HFF-Myc (cell line): ENCODE measurements at places on chromosomes 7 and 10.

- no peak for DNase-seq
Measured at GRCh38 chr10:129605986-129606518, 139.0 kb downstream of the MGMT start.

GRCh38 chr10:4329225-4329624, 496.8 kb upstream of the AKR1E2 start:
- DNase-seq = no peak

DNA sequence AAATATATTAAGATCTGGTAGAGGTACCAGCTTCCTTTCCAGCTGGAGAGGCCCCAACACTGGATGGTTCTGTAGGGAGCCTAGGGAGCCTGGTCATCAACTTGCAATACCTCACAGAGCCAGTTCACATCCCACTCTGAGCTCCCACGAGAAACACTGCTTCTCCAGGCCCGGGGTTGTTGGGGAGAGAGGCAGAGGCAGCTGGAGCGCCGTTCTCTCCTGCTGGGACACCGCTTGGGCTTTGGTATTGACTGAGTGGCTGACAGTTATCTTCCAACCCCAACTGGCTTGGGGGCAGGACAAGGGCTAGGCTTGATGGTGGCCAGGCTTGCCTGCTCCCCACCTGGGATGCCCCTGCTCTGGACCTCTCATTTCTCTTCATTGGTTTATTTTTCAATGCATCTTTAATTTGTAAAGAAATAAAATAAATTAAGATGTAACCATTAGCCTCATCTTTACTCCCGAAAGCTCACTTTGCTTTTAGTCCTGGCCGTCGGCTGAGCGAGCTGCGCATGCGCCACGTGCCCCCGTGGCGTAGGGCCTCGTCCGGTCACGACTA, 10.0 kb upstream of the CHCHD1 start:
- no peak for DNase-seq

DNA sequence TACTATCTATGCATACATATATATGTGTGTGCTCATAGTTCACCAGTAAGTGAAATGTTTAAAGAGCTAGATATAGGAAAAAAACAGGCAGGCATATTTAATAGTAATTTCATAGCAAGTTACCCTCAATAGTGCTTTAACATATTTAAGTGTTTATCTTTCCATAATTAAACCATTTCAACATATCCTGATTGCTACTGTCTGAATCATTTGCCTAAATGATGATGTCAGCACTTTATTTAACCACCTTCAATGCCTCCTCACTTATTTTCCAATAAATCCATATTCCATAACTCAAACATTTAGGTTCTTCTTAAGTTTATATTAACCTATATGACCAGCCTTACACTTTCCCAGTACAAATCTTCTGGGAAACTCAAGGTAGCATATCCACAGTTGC, 601.1 kb downstream of the ARL4A start:
- DNase-seq = no peak

- DNase-seq = no peak
Measured at GRCh38 chr7:22277375-22277774, 79.6 kb downstream of the RAPGEF5 start.

- no peak for DNase-seq
Measured at GRCh38 chr7:96143495-96144259, 178.2 kb downstream of the SLC25A13 start.

GRCh38 chr10:75410132-75411005, 8.8 kb upstream of the ZNF503 start:
- no peak for DNase-seq

- peak; percentile 85 for DNase-seq
Measured at GRCh38 chr10:91313796-91314485, 93.5 kb downstream of the PCGF5 start.

- DNase-seq = no peak
Measured at GRCh38 chr7:80725181-80725611, 86.8 kb downstream of the CD36 start.

GRCh38 chr7:116566666-116567065, 41.8 kb downstream of the CAV1 start:
- no peak for DNase-seq

DNA sequence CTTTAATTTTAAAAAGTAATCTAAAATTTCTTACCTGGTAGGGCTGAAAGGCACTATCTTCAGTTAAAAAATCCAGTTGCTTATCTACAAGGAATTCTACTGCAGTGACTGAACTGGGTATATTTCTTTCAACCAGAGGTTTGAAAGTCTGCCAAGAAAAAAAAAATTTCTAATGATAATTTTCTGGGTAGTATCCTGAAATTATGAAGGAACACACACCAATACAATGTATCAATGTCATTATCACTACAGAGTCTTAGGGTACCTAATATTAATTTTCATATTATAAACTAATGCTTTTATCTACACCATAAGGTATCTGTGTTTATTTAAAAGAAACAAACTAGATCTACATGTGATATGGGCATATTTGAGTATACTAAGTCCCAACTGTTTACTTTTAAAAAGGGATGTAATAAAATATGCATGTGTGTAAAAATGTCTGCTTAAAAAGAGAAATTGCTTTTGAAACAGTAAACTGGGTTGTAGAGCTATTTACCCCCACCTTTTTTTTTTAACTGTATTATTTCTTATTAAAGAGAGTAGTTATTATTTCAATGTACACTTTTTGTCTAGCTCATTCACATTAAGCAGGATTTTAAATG, 131.6 kb downstream of the NRBF2 start:
- DNase-seq = no peak

DNA sequence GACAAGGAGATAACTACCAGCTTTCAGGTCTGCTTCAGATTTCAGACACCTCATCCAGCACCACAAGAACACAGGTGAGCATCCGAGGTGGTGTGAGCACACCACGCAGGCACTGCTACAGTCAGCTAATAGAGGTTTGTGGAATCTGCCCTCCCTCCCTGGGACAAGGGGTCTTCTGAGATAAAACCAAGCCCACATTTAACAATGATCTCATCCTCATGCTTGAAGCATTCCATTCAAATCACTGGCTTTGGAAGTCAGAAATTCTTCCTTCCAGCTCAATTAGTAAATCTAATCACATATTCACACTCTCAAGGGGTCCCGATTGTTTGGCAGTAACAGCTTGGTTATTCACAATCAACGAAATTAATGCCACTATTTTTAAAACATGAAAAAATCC, 331.4 kb downstream of the ELMO1 start:
- DNase-seq = no peak

DNA sequence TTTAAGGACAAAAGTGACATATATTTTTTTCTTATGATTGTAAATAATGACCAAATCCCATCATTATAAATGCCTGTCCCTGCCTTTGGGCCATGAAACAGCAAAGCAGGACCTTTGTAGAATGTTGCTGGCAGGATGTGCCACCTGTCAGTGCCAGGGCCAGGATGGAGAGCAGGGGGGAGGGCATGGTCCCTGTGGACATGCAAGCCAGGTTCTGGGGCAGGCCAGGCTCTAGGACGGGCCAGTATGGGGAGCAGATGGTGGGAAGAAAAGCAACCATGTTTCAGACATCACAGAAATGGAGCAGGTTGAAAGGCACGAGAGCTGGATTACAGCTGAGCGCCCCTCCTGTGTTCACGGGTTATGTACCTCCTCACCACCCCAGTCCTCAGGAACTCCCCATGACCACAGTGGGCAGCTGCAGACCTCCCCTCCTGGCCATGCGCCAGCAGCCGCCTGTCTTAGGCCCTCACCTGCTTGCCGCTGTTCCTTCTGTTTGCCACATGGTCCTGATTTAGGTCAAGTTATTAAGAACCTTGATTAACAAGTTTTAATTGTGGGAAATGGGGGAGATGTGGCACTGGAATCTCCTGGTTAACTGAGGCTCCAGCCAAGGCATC, 210.4 kb downstream of the PAXIP1 start:
- no peak for DNase-seq

DNA sequence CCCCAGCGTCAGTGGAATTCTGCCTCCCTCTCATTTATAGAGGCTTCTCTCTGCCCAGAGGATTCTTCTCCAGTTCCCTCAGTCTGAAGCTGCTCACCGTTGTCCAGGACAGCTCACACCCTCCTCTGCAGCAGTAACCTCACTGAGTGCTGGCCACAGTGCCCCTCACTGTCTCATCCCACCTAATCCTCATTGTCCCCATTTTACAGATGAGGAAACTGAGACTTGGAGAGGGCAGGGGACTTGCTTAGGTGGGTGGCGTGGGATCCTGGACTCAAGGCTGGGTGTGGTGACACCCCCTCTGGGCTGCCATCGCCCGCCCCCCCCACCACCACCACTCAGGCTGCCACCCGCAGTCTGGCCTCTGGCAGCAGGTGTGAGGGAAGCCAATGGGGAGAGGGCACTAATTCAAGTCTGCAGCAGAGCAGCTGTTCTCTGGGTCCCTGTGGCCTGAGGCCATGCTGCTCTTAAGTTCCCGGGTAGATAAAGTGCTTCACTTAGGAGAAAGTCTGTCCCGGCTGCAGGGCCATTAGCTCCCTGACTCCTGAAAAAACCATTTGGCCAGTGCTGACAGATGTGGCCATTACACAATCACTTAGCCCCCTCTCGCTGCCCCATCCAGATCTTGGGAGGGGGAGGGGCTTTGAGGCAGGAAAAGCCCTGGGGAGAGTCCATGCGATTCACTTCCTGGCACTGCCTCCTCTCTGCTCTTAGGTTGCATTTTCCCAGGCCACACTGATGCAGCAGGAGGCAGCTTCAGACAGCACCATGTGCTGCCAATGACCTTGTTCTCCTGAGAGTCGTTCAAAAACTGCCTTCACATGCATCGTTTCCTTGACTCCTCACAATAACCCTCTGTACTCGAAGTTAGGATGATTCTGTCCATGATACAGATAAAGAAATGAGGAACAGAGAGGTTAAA, 36.3 kb downstream of the DRGX start:
- peak; percentile 11 for DNase-seq

- DNase-seq = no peak
Measured at GRCh38 chr10:12906051-12906541, 95.4 kb downstream of the CCDC3 start.

GRCh38 chr10:126135941-126136595, 239.7 kb downstream of the FANK1 start:
- no peak for DNase-seq

- no peak for DNase-seq
Measured at GRCh38 chr7:141839256-141839655, 2.0 kb downstream of the PRSS37 start.

- DNase-seq = peak; percentile 1
Measured at GRCh38 chr10:37975401-37975991, 951 bp downstream of the ZNF25 start.

GRCh38 chr10:27687743-27688142, 57.9 kb downstream of the MKX start:
- no peak for DNase-seq

DNA sequence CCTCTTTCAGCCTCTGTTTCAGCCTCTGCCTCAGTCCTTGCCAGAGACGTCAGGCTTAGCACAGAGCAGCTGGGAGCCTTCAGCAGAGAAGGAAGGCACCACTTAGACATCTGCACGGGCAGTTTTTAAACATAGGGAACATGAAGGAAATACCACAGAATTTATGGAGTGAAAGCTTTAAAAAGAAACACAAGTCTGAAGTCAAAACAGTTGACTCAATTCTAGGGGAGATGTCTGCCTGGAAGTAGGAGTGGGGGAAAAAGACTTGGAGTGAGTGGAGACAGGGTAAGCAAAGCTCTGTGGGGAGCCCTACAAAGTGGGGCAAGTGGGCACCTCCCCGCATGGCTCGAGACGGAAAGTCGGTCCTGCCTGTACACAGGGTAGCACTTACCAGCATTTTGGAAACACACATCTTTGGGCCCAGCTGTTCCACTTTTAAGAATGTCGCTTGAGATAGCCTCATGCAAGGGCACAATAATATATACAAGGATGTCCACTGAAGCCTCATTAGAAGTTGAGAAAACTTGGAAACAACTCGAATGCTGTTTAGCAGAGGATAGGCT, 5.0 kb upstream of the TBXAS1 start:
- DNase-seq = no peak

DNA sequence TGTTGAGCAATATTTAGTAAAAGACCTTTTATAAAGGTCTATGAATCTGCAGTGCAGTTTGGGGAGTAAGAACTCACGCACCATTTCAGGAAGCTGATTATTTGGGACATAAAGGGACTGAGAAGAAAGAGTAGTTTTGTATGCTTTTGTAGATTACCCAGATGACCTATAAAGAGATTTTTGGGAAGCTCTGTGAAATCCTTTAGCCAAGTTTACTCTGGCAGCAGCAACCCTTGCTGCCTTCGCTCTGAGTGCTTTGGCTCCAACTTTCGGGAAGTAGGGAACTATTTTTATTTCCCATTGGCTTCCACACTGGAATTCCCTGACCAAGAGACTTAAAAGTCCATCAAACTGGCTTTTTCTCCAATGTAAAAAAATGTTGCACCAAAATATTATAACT, 1110.1 kb upstream of the PHF14 start:
- no peak for DNase-seq

DNA sequence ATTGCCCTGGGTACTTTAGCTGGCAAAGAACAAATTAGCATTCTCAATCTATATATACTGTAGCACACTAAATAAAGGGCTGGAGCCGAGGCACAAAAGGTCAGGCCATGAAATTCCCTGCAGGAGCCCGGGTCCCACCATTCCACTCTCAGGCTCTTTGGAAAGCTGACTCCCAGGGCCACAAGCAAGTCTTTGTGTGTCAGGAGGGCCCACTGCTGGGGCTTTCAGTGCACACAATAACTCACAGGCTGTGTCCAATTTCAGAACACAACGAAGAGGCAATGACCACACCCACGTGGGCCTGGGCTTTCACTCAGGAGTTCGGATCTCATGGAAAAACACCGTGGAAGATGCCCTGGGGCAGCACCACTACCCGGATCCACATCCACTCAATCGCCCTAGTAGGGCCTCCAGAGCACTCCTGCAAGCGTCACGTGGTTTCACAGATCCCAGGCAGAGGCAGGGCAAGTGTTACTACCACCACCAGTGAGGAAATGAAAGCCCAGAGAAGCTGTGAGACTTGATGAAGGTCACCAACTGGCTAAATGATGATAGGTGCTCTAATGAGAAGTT, 60.3 kb downstream of the COBL start:
- no peak for DNase-seq

DNA sequence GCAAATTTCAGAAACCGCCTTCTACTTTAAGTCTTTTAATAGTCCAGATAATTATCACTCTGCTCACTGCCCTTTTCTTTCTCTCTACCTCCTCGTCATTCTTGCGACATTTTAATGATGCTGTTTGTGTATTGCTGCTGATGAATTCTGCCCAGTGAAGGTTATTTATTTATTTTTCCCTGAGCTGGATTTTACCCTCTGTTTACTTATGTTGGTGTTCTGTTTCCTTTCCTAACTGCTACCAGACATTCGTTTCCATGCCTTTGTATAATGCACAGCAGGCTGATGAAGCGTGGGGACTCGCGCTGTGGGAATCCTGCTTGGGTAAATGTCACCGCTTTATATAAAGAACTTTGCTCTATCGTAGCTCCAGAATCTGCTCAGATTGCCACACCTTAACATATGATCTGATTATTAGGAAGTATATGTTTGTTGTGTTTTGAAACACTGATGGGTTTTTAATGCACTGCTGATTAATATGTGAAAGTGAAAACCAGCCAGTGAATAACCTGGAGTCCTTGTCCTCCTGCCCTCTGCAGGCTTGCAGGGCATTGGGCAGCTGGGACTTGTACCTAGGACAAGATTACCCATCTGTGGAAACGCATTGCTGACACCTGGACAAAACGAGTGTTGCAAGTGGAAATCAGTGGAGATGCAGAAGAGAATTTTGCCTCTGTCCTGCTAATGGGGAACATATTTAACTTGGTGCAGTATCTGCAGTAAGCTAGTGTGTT, 291.5 kb downstream of the SDK1 start:
- no peak for DNase-seq

GRCh38 chr7:126658684-126659083, 594.1 kb downstream of the GRM8 start:
- no peak for DNase-seq
